NT2/D1 (cell line): ENCODE measurements at places on chromosomes 12 and 14.

DNA sequence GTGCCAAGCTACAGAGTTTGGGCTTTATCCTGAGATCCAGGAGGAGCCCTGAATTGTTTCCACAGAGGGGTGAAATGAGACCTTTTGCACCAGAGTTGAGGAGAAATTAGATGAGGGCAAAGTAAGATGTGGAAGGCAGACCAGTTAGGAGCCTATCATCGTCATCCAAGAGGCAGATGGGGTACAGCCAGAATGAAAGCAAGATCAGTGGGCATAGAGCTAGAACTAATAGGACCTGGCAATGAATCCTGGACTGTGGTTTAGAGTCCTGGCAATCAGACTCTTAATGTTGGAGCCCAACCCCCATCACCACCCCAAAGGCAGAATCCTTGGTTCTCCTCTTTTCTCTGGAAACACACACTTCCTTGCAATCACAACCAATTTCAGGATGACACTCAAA is 166.6 kb upstream of the HMGA2 start:
- no peak for DNase-seq

DNA sequence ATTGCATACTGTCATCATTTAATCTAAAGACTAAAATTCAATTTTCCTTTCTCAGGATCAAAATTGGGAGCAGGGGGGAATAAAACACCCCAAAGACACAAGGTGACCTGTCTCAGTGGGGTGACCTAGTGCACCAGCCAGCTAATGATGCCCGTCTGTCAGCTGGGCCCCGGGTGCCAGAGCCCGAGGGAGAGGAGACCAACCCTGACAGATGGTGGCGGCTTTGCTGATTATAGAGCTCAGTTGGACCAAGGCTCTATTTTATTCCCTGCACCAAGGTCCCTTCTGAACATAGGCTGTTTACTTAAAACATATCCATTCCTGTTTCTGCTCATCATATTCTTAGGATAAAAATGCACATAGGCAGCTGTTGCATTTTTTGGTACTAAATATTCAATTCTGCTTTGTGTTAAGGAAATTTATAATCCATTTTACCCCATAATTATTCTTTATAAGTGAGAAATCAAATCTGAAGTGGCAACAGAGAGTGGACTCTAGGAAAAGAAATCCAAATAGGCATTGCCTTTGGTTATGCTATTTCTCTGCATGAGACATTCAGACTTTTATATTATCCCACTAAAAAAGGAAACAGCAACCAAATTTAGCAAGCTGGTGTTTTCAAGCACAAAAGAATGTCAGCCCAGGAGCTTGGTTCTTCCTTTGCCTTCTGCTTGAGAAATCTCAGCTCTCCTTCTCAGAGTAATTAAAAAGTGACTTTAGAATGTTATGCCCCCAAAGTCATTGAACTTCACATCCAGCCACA is 96.8 kb upstream of the IFNG-AS1 start:
- no peak for DNase-seq

- no peak for DNase-seq
Measured at GRCh38 chr14:90644882-90645281, 171.3 kb downstream of the TTC7B start.

GRCh38 chr12:124171231-124171979 is 123.5 kb upstream of the RFLNA start:
- DNase-seq, result no peak

DNA sequence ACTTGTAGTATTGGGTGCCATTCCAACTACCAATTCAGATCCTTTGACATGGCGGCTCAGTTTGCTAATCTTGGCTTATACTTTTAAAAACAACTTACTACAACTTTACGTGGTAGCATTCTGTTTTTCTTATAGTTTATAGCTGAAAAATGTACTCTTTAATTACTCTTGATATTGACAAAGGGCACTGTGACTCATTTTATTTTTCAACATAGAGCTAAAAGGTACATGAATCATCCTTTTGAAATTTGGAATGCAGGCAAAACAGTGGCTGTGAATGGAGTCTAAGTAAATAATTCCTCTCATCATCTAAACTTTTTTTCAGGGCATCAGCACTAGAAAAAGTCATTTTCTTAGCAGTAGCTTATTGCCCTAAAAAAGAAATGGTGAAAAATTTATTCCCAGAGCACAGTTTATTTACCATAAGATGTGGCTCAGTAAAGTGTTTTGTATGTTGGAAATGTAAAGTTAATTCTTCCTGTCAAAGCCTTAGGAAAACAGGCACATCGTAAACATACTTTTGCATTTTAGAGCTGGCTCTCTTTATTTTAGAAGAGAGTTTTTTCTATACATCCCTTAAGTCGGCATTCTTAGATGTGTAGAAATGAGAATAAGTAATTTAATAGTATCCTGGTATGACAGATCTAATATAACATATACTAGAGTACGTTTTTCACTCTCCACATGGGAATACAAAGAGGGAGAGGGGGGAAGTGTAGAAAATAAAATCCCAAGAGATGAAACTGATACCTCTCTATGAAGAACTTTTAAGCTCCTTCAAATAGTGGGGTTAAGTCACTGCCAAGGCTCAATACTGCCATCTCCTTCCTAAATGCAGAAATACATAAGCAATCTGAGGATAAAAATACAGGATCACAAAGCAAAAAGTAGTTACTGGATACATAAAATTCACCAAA is 55.2 kb downstream of the SLC25A21 start:
- DNase-seq, result no peak

DNA sequence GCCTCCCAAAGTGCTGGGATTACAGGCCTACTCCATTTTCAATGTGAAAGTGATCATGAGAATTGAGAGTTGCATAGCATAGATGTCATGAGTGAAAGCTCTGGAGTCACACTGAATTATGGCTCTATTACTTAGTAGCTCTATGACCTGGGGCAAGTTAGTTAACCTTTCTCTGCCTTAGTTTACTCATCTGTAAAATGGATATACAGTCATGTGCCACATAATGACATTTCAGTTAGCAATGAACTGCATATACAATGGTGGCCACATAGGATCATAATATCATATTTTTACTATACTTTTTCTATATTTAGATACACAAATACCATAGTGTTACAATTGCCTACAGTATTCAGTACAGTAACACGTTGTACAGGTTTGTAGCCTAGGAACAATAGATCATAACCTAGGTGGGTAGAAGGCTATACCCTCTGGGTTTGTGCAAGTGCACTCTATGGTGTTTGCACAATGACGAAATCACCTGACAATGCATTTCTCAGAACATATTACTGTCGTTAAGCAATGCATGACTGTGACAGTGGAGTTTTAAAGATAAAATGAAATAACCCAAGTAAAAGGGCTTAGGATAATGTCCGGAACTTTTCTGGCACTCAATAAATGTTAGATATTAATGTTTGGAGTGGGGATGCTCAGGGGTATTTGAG is 53.1 kb downstream of the ZFYVE26 start:
- DNase-seq, result no peak

GRCh38 chr12:12747278-12747677 is 30.1 kb downstream of the CDKN1B start:
- DNase-seq, result no peak

DNA sequence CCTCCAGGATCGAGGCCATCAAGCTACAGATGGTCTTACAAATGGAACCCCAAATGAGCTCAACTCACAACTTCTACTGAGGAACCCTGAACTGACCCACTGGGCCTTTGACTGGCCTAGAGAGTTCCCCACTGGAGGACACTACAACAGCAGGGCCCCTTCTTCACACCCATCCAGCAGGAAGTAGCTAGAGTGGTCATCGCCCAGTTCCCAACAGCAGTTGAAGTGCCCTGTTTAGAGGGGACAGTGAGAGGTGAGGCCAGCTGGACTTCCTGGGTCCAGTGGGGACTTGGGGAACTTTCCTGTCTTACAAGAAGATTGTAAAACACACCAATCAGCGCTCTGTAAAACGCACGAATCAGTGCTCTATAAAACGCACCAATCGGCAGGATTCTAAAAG is 247.9 kb upstream of the BTG1 start:
- peak; percentile 5 for DNase-seq

DNA sequence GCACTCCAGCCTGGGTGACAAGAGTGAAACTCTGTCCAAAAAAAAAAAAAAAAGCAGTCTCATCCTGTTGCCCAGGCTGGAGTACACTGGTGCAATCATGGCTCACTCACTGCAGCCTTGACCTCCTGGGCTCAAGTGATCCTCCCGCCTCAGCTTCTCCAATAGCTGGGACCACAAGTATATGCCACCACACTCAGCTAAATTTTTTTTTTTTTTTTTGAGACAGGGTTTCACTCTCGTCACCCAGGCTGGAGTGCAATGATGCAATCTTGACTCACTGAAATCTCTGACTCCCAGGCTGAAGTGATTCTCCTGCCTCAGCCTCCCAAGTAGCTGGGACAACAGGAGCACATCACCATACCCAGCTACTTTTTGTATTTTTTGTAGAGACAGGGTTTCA is 5.2 kb upstream of the CNPY2 start:
- DNase-seq, result no peak

GRCh38 chr12:76288218-76288617 is 60.0 kb downstream of the BBS10 start:
- no peak for DNase-seq

DNA sequence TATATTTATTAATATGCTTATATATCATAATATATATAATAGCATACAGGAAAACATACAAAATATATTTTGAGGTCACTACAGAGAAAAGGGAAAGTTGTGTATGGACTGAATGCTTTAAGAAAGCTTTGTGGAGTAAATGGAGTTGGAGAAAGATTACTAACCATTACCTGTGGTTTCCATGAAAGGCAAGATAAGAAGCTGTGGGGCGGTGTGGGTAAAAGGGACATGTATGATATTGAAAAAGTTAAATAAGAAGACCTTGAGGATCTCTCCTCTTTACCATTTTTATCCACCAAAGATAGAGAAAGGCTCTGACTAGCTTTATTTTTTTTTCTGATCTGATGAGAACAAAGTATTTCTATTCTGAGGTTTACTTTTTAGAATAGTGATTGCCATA is 404.4 kb downstream of the TRHDE start:
- no peak for DNase-seq

GRCh38 chr12:19129122-19129485 is 429 bp upstream of the PLEKHA5 start:
- no peak for DNase-seq

- no peak for DNase-seq
Measured at GRCh38 chr12:42732908-42733411, 143.4 kb upstream of the PRICKLE1 start.

- no peak for DNase-seq
Measured at GRCh38 chr12:100490056-100490455, 16.4 kb downstream of the NR1H4 start.

DNA sequence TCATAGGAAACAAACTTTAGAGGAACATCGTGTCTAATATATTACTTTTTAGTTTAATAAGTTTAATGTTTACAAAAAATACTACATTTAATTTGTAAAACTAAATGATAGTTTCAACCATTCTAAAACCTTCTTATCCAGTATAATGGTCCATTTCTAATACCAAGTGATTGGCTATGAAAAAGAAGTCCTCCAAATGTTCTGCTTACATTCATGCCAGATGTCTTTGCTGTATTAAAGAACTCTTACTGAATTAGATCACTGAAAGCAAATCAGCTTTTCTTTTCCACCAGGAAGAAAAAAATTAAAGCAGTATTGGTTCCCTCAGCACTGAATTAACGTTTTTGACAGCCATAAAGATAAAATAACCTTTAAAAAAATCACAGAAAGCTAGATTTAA is 3.7 kb downstream of the NOVA1 start:
- DNase-seq, result no peak

DNA sequence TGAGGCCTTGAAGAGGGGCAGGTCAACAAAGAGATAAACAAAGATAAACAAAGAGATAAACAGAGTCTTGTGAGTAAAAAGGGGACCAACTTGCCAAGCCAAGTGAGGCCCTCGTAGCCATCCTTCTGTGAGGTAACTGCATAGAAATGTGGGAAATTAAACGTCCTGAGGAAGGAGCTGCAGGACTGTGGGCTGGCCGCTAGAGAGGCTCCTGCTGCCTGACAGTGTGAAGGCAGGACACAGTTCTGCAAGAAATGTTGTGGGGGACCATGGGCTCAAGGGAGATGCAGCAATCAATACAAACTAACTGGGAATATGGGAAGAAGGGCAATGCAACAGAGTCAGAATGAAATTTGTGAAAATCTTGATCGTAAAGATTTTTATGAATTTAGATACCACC is 91.9 kb downstream of the SLC8A3 start:
- DNase-seq, result no peak

DNA sequence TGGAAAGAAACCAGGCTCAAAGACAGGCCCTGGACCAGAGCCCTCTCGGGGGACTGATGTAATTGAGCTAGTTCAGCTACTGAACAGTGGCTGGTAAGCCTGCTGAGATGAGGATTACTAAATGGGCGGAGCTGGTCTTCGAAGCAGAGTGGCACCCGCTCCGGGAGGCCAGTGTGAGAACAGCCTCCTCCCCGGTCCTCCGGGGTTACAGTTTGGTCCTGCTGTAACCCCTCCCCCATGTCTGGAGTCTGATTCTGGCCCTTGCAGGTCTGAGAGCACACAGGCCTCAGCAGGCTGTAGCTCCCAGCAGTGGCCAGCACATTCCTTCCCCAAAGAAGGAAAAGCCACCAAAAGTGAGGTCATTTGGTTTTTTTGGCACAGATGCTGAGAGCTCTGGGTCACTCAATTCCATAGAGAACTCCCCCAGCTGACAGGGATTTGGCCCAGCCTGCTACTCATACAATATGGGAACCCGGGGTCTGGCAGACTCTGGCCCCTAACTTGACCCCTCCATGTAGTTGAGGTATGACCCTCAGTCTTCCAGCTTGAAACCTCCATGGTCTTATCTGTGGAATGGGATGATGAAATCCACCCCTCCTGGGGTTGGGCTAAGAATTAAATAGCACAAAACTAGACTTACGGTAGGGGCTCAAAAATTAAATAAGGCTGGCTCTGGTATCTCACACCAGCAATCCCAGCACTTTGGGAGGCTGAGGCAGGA is 39.0 kb downstream of the ACTN1 start:
- DNase-seq, result no peak

- DNase-seq, result no peak
Measured at GRCh38 chr12:101592921-101593320, 1.9 kb upstream of the MYBPC1 start.

DNA sequence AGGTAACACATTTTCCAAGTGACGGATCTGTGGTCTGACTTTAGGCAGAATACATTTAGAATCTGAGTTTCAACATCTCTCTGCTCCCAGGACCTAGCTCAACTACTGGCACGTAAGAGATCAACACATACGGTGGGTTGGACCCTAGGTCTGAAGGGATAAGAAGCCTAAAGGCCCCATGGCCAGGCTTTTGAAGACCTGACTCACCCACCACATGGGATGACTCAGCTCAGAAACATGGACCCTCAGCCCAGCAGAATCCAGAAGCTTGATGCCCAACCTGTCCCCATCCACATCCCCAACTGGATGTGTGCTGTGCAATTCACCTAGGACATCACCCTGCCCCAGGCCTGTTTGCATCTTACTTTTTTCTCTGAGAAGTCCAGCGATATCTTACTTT is 770.2 kb downstream of the BCL11B start:
- DNase-seq, result no peak

- DNase-seq, result no peak
Measured at GRCh38 chr14:50658203-50658602, 9.9 kb downstream of the SAV1 start.
